ENCODE measurements at places on chromosomes 3 and 15.

GRCh38 chr3:102941786-102942185 lies 507.0 kb downstream of the ZPLD1 start:
- DNase-seq = no peak

DNA sequence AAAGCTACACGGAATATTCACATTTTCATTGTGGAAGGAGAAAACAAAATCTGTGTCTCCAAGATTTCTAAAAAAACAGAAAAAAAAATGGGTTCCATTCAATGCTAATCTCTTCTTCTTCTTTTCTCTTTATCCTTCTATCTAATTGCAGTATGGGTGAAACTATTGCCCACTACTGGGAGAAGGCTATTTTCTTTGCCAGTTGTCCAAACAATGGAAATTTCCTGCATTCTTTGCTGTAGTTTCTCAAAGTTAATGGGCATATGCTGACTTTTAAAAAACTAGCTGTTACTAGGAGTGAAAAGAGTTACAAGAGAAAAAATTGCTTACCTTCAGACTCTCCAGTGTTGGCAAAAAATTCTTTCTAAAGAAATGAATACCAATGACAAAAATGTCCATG lies 179.3 kb upstream of the ANKRD28 start:
- DNase-seq = no peak

GRCh38 chr15:94526071-94526689 lies 294.8 kb downstream of the MCTP2 start:
- no peak for DNase-seq

- DNase-seq = peak; percentile 35
These were observed 40.5 kb downstream of the SH3BP5 start for GRCh38 chr3:15291589-15292541.

DNA sequence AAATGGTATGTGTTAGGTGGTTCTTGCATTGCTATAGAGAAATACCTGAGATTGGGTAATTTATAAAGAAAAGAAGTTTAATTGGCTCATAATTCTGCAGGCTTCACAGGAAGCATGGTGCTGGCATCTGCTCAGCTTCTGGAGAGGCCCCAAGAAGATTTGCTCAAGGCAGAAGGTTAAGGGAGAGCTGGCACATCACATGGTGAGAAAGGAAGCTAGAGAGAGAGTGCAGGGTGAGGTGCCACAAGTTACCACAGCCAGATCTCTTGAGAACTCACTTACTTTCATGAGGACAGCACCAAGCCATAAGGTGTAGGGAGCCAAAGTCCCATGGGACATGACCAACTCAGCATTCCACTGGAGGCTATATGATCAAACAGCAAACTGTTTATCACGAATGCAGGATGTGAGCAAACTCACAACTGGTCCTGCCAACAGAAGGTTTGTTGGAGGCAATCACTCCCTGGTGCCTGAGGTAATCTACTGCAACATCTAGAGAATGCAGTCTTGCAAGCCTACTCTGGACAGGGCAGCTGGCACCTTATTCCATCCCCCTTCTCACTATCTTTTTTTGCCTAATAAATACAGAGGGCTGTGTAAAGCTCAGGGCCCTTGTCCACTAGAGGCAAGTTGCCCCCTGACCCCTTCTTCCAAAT lies 28.1 kb upstream of the CCR2 start:
- no peak for DNase-seq

GRCh38 chr3:184691397-184692231 lies 20.2 kb downstream of the MAGEF1 start:
- DNase-seq = no peak

DNA sequence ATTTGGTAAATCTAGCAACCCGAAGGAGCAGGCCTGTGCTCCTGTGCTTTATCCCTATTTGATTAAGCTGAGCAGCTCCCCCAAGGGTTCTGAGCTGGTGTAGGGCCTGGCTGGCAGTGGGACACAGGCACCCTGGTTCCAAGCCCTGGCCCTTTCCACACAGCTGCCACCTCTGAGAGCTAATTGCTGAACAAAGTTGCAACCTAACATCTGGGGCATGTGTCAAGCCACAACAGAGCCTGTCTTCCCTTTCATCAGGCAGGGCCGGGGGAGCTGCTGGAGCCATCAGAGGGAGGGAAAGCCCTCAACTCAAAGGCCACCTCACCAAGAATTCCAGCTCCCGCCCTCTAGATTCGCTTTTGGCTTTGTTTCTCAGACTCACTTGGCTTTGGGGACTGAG lies 17.1 kb upstream of the MRPS22 start:
- DNase-seq = no peak

DNA sequence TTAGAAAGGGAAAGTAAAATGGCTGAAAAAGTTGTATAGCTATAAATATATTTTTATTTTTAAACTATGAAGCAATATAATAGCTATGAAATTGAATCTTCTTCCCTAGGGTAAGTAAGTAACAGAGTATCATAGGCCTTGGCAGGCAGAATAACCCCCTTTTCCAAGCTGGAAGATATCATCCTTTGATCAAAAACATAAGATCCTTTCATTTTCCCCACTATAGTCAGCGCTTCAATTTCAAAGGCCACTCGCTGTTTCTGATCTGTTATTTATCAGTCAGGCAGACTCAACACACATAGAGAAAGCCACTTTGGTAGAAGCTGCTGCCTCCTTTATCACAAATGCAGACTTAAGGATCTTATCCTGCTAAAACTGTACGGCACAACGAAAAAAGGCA lies 74.0 kb upstream of the UBE2E2 start:
- DNase-seq = no peak

GRCh38 chr3:194117104-194117845 lies 18.7 kb upstream of the HES1 start:
- DNase-seq = peak; percentile 89

DNA sequence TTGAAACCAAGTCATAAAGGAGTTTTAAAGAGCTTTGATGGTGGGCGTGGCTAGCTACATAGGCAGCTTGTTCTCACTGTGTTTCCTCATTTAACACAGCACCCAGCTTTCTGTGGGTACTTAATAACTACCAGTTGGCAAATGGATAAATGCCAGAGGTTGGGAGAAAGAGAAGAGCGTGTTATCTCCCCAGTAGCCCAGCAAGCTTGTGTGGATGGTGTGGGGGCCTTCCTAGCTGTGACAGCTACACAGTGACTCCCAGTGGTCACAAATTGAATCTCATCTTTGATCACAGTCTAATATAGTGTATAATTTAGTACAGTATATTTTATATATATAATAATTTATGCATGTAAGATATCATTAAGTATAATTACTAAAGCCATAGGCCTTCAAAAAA lies 984.1 kb downstream of the EPHA3 start:
- no peak for DNase-seq

DNA sequence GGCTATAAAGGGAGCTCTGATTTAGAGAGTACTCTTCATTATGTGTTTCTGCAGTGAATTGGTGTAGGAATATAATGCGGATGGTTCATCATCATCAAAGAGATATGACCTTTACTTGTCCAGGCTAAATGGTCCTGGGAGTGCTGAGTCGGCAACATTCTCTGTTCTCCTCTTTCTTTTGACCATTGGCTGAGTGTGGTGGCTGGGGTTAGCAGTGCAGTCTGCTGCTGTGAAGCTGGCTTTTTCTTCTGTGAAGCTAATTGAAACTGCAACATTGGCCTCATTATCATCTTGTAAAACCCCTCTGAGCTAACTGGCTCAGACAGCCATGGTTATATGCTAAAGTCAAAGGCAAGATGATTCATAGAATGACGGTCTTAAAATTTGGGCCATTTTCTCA lies 83.8 kb downstream of the THRB start:
- DNase-seq = no peak

- DNase-seq = no peak
These were observed 86.1 kb downstream of the PLCH1 start for GRCh38 chr3:155658671-155659261.

GRCh38 chr3:146178006-146178689 lies 17.2 kb upstream of the PLOD2 start:
- DNase-seq = no peak

- no peak for DNase-seq
These were observed 571.8 kb downstream of the TUSC7 start for GRCh38 chr3:117281371-117281770.

GRCh38 chr15:70160803-70161565 lies 63.3 kb upstream of the TLE3 start:
- DNase-seq = no peak

DNA sequence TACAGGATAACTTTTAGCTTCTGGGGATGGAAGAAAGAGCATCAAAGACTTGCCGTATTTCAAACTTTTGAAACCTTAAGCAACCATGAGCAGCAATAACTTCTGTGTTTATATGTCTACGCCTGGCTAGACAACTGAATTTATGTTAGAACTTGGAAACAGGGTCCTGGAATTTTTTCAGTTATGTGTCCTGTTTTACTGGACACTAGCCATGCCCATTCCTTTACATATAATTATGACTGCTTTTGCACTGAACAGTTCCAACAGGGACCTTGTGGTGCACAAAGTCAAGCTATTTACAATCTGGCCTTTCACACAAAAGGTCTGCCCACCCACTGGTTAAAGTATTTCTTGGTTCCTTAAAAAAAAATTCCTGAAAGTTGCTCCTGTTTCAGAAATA lies 37.1 kb downstream of the TJP1 start:
- no peak for DNase-seq

GRCh38 chr15:63050731-63051155 lies 8.2 kb downstream of the TPM1 start:
- no peak for DNase-seq

GRCh38 chr3:149678351-149678950 lies 20.6 kb upstream of the WWTR1 start:
- DNase-seq = no peak

- no peak for DNase-seq
These were observed 197.7 kb downstream of the LPP start for GRCh38 chr3:188351648-188352047.

- no peak for DNase-seq
These were observed 251.0 kb upstream of the RARB start for GRCh38 chr3:25177041-25177440.

- DNase-seq = no peak
These were observed 20.5 kb downstream of the CCR9 start for GRCh38 chr3:45906681-45907407.

GRCh38 chr15:75349851-75350588 lies 3.2 kb downstream of the NEIL1 start:
- DNase-seq = peak; percentile 85

GRCh38 chr3:33491721-33492120 lies 51.5 kb upstream of the UBP1 start:
- no peak for DNase-seq

DNA sequence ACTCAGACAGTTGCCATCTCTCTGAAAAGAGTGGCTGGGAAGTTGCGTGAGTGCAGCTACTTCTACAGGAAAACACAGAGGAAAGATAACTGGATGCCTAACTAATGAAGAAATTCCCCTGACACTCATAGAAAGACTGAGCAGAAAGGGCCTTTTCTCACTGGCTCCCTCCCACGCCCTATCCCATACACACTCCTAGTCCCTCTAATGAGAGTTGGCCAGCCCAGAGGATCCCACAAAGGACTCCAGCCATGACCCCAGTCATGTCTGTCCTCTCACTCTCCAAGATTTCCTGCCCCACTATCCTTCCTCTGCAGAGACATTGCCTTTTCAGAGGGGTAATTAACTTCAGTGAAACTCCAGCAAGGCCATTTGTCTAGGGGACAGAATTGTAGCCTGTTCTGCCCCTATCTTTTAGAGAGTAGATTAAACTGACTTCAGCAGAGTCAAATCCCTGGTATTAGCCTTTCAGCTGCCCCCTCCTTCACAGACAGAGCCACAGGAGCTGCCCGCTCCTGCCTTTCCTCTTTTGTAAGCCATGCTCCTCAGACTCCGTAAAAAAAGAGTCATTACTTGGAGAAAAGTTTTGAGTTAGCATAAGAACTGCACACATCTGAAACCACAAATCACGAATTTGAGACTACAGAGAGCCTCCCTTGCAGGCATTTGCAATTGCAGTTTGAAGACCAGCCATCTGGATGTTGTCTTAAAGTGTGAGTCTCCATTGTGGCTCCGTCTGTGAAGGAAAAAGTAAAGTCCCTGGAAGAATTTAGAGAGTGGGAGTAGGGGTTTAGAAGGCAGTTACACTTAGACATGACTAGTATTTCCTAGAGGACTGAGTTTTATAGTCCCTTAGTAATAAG lies 129.1 kb upstream of the SEMA6D start:
- DNase-seq = no peak

GRCh38 chr15:90581771-90582352 lies 52.1 kb downstream of the CRTC3 start:
- no peak for DNase-seq

GRCh38 chr3:154364849-154365248 lies 40.6 kb upstream of the DHX36 start:
- no peak for DNase-seq

- DNase-seq = peak; percentile 83
These were observed 4.6 kb downstream of the BCL6 start for GRCh38 chr3:187740421-187741399.

GRCh38 chr3:113405180-113405579 lies 36.1 kb downstream of the CFAP44 start:
- no peak for DNase-seq

DNA sequence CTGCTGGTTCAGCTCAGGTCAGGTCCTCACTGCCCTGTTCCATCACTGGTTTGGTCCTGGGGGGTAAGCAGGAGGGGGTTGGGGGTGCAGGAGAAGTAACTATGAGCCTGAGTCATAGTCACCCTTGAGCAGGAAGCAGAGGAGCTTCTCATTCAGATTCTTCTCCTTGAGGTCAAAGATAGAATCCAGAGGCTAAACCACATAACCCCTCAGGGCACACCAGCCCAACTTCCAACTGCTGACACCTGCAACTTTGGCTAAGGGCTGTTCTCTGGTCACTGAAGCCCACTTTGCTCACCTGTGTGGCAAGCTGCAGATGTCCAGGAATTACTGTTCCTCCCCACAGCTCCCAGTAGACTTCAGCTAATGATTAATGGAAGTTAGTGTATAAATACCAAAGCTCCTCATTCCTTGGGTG lies 48.8 kb upstream of the LRRFIP2 start:
- DNase-seq = no peak

GRCh38 chr3:112813723-112814171 lies 32.9 kb downstream of the CD200R1L start:
- no peak for DNase-seq

GRCh38 chr15:32659340-32660155 lies 18.0 kb downstream of the SCG5 start:
- no peak for DNase-seq

DNA sequence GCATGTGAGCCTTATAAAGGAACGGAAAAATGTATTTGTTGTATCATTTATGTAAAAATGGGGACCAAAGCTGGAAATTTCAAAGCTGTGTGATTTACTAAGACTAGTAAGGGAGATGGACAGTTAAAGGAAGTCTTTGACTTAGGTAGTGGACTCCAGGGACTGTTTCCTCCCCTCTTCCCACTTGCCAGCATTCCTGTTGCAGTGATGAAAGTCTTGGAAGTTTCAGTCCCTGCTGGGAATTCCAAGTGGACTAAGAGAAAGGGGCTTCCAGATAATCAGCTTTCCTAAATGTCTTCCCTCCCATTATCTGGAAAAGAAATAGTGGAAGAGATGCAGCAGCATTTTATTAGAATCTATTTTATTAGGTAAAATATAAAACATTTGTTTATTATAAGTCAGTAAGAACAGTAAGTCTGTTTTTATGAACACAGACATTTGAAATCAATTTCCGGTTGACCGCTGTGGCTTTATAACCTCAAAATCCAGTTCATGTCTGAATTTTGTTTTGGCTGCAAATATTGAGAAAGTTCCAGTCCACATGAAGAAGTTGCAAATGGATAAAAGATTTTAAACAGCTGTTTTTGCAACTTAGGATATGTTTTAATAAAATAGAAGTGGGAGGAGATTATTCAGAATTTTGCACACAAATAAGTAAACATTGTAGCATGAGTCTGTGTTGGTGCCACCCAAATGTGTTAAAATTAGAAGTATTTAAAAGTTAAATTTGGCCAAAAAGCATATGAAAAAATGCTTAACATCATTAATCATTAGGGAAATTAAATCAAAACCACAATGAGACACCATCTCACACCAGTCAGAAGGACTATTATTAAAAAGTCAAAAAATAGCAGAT lies 141.8 kb downstream of the IL20RB start:
- no peak for DNase-seq
